8988T (cell line): ENCODE measurements at places on chromosomes 5 and 9.
A peak's percentile ranks its signal among the peaks of the same experiment; 100 is the strongest.

- DNase-seq, result no peak
These were observed 1.5 kb downstream of the SEPTIN8 start for GRCh38 chr5:132775476-132775961.

- no peak for DNase-seq
These were observed 106.3 kb upstream of the SNX2 start for GRCh38 chr5:122668552-122668951.

DNA sequence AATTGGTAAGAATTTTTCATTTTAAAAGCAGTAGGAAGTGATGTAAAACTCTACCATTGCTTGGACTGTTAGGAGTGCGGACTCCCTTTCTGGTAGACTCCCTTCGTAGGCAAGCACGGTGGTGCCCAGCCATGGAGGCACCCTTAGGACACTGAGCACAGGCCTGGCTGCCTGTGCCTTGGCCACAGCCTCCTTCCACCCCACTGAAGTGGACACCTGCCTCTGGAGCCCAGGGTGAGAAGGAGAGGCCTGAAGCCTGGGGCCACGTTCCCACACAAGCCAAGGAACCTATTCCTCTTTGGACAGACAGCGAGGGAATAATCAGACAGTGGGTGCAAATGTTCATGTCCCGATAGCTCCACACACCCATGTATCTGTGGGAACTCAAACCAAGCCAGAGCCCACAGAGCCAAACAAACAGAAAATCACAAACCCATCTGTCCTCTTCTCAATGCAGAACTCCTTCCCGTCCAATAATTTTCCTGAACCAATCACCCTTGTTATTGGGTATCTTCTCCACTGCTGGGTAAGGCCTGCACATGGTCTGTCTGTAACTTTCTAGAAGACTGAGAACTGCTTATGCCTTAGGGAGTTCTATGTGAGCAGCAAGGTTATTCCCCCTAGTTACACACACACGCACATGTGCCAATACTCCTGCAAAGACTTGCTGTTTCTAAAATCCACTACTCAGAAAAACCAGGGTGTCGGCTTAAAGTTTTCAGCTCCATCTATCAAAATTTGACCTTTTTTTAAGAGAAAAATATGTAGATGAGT, 45.2 kb downstream of the UBE2QL1 start:
- DNase-seq, result no peak

GRCh38 chr5:2642684-2643345, 108.7 kb downstream of the IRX2 start:
- DNase-seq, result no peak

- DNase-seq, result no peak
These were observed 13.2 kb upstream of the GFPT2 start for GRCh38 chr5:180366326-180366725.

GRCh38 chr5:154797762-154798161, 42.6 kb downstream of the LARP1 start:
- no peak for DNase-seq

DNA sequence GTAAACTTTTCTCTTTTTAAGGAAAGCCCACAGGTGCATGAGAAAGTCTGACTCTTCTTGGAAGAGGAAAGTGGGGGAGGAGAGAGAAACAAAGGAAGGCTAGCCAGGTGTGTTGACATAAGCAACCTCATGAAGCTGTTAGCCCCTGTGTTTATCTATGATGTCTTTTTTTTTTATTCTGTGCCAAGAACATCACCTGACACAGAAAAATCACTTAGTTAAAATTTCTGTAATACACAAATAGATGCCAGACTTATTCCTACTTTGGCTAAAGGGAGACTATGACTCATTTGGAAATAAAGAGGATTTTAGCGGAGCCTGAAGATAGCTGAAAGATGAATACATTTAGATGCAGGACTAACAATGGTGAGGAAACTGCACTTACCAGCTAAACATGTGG, 58.3 kb downstream of the BAAT start:
- DNase-seq, result no peak

DNA sequence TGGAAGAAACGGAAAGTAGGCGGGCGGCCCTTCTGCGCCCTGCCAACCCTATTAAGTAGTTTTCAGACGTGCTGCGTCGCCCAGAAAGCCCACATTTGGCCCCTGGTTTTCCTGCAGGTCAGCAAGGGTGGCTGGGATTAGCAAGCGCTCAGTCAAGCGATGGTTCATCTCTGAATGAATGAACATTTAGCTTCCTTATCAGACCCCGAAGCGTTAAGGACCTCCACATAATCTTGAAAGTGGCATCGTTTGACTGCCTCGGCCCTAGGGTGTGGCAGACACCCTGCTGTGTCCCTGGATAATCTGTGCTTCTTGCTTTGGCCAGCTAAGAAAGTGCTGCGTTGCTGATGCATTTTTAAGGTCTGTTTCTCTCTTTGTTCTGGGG, 684 bp downstream of the TOR1B start:
- DNase-seq, result no peak

DNA sequence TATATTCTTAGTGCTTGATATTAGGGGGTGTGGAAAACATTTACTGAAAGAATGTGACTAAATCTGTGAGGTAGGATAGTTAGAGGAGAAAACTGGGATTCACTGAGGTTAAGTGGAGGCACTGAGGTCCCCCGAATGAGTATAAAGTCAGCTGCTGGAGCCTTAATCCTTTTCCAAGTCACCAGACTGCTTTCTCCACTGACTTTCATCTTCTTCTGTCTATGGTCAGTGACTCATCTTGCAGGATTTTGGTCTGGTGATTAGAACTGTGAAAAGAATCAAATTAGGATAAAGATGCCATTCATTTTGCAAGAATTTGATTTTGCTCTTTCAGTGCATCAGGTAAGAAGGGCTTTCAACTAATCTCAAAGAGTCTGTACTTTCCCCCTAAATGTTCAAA, 89.3 kb upstream of the ALDH1A1 start:
- DNase-seq, result no peak

DNA sequence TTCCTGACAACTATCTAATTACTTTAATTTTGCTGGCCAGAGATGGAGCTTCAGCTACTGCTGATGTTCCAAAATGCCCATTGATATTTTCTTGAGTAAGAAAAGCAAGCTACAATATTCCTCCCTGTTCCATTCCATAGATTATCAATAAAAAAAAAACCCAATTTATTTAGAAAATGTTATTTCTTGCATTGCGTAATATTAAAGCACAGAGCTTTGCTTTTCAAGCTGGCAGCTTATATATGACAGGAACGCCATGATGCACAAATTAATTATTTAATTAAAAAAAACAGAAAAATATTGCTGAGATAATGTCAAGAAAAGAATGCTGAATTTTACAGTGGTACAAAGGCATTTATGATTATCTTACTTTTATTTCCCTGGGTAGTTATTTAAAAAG, 47.9 kb downstream of the TRPM3 start:
- DNase-seq, result no peak

- no peak for DNase-seq
These were observed 10.5 kb upstream of the SCAI start for GRCh38 chr9:125153712-125154367.

GRCh38 chr9:93116072-93116961, 17.7 kb downstream of the NINJ1 start:
- DNase-seq, result peak; percentile 20

DNA sequence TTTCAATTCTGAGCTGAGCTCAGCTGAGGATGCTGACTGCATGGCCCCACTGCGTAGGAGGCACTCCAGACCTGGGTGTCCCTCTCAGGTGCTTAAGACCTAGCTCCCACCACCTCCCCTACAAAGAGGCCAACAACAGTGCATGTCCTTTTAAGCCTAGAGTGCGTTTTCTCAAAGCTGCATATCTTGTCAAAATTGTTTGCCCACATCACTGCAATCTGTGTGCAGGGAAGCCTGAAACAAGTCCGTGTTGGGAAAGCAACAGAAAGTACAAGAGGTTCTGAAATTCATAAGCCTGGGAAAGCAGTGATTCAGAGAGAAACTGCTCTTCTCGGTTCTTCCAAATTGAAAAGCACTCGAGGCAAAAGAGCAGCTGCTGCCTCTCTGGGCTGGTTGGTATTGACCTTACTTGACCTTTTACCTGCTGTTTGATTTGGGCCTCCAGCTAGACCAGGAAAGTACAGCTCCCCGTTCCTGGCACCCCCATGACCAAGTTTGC, 238.4 kb downstream of the NR2F1-AS1 start:
- DNase-seq, result no peak

DNA sequence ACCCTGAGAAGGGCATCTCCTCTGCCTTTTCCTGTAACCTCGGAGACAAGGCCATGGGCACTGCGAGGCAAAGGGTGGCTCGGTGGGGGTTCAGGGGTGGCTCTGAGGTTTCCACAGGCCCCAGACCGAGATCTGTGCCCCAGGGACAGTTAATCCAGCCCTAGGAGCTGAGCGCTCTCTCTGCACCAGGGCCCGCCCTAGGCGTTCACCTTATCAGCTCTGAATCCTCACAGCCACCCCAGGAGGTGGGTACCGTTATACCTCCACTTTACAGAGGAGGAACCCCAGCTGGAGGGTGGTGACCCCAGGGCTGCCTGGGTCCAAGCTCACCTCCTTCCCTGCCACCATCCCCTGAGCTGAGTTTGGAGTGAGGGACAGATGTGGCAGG, 2.3 kb upstream of the ENG start:
- no peak for DNase-seq

- DNase-seq, result no peak
These were observed 69.9 kb downstream of the ACTBL2 start for GRCh38 chr5:57412680-57413079.

GRCh38 chr5:128920345-128921215, 44.7 kb upstream of the SLC27A6 start:
- no peak for DNase-seq

GRCh38 chr5:147267082-147267832, 32.4 kb downstream of the STK32A start:
- DNase-seq, result no peak

DNA sequence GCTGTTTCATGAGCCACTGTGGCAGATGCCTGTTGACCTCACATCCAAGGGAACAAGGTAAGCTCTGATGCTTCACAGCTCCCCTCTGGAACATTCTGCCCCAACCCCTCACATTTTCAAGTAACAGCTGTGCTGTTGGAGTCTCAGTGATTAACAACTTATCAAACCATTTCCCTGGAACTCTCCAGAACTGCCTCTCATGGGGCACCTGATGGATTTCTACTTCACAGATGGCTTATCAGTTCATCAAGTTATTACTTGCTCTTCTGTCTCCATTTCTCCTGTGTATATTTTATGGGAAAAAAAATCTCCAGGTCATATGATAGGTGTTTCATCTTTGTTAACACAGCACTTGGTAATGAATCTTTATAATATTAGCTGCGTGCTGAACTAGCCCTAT, 322.4 kb downstream of the MAN2A1 start:
- DNase-seq, result no peak

DNA sequence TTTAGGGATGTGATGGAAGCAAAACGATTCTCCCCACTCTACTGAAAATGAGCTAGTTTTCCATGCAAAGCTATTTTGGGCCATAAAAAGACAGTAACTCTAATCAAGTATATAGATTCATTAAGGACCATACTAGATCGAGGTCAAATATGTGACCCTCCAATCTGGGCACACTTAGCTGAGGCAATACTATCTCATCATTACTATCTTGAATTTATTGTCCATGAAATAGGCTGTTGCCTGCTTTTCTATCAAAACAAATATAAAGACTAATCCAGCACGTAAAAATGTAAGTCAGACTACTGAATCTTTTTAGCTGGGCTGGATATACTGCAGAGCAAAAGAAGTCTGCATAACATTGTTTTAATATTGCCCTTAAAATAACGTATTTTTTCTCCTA, 943.1 kb downstream of the NR2F1-AS1 start:
- no peak for DNase-seq

DNA sequence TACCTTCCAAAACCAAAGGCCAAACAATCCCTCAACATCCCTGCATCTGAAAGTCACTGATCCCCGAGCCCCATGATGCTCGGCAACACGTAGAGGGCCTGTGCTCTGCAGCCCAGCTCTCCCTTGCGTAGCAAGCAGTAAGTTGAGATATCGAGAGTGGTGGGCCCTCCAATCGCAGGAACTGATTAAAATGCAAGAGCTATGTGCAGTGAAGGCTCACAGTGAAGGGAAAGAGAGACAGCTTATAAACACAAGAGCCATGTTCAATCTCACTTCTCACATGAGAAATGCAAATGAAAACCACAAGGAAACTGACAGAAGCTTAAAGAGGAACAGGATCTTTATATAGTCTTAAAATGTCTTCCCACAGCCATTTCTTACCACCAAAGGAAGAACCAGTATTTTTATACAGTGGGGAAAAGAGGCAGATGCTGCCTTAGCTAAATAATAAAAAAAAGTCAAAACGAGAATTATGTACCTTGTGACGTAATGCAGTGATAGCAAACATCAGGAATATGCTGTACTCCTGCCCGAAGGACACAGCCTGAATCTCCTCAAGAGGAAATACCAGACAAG, 24.6 kb downstream of the TTF1 start:
- DNase-seq, result no peak

GRCh38 chr5:57783693-57784092, 301.1 kb upstream of the ACTBL2 start:
- no peak for DNase-seq
